Left colon (tissue), 2 donors: ENCODE measurements at places on chromosomes 2 and 18. TPM values are rescaled to one million over a fixed set of nuclear protein-coding genes. Genes with fewer than 3 reads are reported as not detected.

GRCh38 chr2:60808330-60808801 lies 52.3 kb downstream of the PAPOLG start:
- no peak for DNase-seq

GRCh38 chr2:235049069-235049468 lies 97.3 kb downstream of the SH3BP4 start:
- no peak for DNase-seq

DNA sequence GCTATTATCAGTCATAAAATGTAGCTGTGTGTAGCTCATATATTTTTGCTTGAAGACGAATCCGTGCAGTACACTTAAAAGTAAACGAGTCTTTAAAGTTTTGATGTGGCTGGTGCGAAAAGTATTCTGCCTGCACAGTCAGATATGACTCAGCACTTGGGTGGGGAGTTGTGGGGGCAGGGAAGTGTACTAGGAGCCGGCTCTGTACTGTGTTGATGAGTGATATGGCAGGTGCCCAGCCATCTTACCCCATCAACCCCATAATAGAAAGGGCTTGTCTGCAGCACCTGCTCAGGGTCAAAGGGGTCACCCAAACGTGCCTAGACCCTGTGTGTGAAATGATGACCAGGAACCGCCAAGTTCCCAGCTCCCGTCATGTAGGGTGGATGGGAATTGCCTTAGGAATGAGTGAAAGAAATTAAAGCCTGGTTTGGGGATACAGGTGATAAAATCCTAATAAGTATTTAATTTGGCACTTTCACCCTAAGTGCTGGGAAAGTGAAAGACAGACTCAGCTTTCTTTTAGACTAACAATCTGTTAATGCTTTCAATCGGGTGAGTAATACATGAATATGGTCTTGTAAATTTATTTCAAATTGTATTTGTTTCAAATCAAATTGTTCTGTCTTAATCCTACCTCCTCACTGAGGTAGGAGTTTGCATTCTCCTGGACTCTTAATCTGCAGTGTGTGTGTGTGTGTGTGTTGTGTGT lies 48.0 kb downstream of the BCL2L11 start:
- DNase-seq = peak; percentile 62

DNA sequence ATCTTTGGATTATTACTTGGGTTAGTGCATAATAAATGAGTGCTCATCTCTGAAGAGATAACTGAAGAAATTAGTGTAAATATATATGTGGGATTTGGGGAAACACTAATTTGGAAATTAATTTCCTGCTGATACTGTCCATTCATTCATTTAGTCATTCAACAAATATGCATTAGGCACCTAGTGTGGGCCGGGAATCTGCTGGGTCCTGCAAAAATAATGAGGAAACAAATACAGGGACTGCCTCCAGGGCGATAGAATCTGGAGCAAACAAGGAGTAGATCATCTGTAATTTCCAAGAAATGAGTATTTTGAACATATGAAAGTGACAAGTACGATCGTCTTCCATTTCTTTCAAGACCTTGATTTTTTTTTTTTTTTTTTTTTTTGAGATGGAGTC lies 203.7 kb upstream of the LYPD1 start:
- DNase-seq = no peak

- no peak for DNase-seq
Measured at GRCh38 chr18:8402237-8402636, 207.0 kb upstream of the RAB12 start.

GRCh38 chr2:171163261-171163660 lies 2.6 kb upstream of the TLK1 start:
- no peak for DNase-seq

DNA sequence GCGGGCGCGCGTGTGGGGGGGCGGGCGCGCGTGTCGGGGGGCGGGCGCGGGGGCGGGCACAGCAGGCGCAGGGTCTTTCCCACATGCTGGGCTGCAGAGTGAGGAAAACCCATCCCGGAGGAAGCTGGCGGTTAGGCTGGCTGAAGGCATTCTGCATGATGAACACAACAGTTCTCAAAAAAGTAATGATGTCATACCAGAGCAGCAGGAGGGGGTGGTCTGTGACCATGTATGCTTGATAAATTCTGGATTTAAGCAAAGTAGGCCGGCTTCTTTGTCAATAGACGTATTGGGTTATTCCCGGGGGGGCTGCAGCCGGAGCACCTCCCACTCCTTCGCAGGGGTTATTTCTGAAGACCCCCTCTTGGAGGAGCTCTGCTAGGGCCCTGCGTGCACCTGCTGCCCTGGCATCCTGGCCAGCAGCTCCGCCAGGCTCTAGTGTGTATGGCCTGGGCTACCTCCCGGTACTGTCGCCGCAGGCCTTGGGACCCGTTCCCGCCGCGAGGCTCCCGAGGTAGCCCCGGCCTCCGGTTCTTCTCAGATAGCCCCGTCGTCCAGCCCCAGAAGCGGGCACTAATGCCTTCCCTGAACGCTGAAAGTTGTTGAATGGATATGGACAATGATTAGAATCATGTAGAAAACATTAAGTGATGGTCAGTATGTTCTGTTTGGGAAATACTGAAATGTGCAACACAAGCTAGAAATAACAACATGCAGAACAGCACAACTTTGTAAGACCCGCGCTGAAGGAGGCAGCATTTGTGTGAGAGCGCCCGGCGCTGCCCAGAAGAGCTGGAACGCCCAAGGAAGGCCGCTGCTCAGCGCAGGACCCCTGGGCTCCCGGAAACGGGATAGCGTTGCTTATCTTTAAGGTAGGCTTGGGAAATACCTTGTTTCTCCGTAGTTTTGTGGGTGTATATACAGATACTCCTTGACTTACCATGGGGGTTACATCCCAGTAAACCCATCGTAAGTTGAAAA lies 101.4 kb upstream of the RAB6C start:
- peak; percentile 17 for DNase-seq

GRCh38 chr2:207635468-207636200 lies 10.4 kb upstream of the METTL21A start:
- DNase-seq = no peak

The MROH2A gene
- 0.24 TPM for total RNA-seq

The CROCC2 gene
- 0.06 TPM for total RNA-seq
